ENCODE measurements at places on chromosomes 12 and 14.

GRCh38 chr12:76555231-76555767 is 4.3 kb downstream of the OSBPL8 start:
- DNase-seq: no peak

- DNase-seq: peak; percentile 68
Measured at GRCh38 chr12:118061011-118061872, at the start of gene WSB2. Gene WSB2, minus strand, starts transcription at chr12:118061179. Its CDS starts 131 bp downstream, at chr12:118061048.

DNA sequence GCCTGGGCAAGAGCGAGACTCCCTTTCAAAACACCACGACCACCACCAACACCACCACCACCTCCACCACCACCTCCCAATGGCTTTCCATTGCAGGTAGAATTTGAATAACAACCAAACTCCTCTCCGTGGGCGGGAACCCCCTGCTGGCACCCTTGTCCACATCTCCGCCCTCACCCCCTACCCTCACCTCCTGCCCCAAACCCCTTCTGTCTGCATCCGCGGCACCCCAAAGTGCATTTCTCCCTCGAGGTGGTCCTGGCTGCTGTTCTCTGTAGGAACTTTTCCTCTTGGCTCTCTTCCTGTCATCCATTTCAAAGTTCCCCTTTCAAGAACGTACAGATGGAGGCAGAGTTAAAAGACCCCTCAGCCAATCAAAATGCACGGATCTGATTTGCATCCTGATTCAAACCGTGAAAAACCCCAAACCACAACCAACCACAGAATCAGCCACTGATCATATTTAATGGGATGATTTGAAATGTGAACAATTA is 3.8 kb downstream of the SDSL start:
- DNase-seq: no peak

DNA sequence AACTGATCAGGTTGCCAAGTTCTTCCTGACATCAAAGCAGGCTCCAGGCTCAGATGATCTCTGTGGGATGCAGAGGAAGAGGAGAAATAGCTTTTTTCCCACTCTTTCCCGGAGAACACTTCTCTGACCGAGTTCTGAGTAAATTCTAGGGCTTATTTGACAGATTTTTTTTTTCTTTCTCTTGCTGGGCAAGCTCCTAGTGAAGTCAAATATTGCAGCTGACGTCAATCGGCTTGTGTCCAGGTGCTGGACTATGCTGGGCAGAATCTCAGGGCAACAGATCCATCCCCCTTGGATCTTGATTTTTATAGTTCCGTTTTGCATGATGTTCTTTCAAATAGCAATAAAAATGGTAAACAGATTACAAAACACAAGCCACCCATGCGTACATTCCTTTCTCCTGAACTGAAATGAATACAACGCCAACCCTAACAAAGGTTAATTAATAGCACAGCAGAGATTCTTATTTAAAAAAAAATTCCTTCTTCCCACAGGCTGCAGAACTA is 182.2 kb downstream of the NOVA1 start:
- DNase-seq: no peak

- no peak for DNase-seq
Measured at GRCh38 chr14:26218861-26219260, 379.0 kb downstream of the NOVA1 start.

- no peak for DNase-seq
Measured at GRCh38 chr14:103749452-103749851, 33.8 kb downstream of the ZFYVE21 start.

DNA sequence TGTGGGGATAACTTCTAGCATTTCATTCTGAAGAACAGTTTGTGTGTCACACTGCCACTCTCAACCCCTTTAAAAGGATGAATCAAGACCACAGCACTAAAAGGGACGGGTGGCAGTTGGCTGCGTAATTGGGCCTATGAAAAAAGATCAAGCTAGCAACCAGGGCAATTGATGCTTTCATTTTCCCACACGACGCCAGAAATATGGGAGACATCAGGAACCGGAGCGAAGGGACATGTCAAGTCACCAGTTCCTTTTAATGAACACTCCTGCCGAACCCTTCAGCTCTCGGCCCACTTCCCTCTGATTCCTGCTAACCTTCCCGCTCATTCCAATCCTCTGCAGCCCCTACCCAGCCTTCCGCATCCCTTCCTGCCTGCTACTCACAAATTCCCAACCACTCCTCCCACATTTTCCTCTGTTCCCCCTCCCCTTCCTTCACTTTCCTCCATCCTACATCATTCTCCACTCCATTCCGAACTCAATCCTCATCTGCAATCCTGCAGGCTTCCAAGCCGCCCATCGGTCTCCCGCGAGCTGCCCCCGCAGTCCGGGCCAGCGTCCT is 753 bp downstream of the CSRNP2 start:
- DNase-seq: peak; percentile 24

GRCh38 chr12:46573347-46573658 is 200.7 kb upstream of the SLC38A2 start:
- no peak for DNase-seq

DNA sequence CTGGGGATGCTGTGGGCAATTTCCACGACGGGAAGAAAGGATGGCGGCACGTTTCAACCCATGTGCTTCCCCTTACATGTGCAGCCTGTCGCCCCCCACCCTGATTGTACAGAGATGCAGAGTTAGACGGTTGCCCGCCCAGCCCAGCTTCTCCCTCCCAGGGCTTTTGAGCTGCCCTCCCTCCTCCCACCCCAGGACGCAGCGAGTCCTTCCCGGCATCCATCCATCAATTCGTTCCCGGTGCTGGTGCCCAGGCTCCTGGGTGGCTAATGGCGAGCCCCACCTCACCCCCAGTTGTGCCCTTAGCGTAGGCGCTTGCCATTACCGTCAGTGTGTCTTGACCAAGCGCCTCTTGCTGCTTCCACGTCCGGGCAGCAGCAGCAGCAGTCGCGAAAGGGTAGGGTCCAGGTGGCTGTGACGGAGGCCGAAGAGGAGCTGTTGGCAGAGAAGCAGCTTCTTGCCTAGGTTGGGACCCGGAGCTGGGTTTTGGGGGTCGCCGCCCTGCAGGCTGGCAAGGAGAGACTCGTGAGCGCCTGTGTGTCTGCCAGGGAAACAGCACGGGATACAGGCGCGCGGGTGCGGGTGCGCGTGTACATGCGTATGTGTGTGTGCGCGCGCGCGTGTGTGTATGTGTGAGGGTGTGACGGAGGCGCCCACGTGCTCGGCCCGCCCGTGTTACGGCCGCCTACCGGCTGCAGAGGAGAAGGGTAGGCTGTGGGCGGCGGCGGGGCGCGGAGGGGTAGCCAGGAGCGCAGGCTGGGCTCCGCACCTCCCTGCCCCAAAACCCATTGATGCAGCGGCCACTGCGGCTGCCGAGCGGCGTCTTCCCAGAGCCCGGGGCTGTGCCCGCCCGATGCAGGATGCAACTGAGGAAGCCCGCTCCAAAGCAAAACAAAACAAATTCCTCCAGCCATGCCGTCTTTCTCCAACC is at the start of gene SLC6A15:
Gene SLC6A15, minus strand, starts transcription at position 602 of the 931 bp plus-strand sequence. CDS start 20,679 bp downstream, outside the sequence.
- DNase-seq: peak; percentile 12

DNA sequence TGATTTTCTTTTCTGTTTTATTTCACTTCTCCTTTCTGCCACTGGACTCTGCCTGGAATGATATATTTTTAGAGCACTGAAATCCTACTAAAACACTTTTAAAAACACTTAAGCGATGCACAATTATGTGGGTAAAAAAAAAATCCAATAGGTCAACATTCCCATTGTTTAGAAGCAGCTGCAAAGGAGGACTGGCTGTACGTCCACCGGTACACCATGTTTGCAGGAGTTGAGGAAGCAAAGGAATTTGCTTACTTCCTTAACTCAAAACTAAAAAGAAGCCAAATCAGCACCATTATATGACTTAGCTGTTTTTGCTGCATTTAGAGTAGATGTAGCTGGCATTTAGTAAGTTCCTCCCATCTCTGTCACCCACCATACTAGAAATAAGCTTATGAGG is 186.8 kb upstream of the TMTC1 start:
- DNase-seq: no peak

DNA sequence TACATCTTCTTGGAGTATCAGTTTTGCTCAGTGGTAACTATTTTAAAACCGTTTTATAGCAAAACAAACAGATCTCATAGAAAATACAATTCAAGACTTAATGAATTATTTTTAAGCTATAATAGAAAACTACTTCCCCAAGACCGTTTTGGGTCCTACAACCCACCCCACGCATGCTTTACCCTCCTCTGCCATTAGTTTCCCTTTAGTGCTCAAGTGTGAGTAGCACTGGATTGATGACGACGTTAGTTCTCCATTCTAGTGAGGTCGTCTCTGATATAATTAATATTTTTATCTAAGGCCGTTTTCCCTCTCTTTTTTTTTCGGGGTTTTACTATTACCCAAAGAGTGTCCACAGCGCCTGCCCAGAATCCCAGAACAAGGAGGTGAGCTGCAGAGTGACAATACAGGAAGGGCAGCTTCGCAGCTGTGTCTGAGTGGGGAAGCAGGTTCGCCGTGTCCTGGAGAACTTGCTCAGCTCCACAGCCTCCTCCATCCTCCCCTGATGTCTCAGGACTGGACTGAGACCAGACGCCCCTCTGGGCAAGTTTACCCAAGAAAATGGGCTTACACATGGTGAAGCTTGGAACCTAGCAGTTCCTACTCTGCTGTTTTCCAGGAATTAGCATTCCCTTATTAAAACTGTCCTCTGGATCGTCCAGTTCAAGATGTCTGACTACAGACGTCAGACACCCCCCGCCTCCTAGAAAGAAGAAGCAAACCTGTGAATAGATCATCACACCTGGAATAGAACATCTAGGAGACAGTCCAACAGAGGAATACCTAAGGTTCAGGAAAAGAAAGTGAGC is 31.9 kb upstream of the MON2 start:
- DNase-seq: peak; percentile 10

- no peak for DNase-seq
Measured at GRCh38 chr12:119117936-119118335, 60.8 kb upstream of the HSPB8 start.

GRCh38 chr12:119783787-119784186 is 93.3 kb downstream of the CIT start:
- DNase-seq: no peak

- DNase-seq: no peak
Measured at GRCh38 chr12:126482238-126482889, 1417.1 kb downstream of the AACS start.

DNA sequence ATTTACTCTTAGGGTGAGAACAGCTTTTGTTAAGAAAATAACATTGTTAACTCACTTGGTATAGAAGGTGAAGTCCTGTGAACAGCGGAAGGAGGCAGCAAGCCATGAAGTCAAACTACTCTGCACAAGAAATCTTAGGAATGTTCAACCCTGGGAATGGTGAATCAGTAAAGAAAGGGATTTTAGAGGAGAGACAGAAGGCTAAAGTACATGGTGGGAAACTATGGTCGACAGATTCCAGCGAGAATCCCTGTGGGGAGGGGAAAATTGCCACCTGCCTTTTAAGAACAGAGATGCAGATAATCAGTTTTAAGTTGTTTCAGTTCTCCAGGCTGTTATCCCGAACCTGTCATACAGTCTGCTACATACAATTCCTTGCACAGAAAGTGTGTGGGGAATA is 63.2 kb upstream of the PTPRR start:
- no peak for DNase-seq

- no peak for DNase-seq
Measured at GRCh38 chr14:81028461-81028860, 73.0 kb downstream of the TSHR start.

GRCh38 chr14:93092606-93093556 is 22.8 kb downstream of the ITPK1 start:
- DNase-seq: no peak

Data from activated CD4-positive, alpha-beta T cell treated with anti-CD3 and anti-CD28 coated beads, Interleukin-2, amount 50 U/mL, for 48 hours (primary cell).